Temporal lobe (tissue), 4 donors: ENCODE measurements at places on chromosomes 5 and 9. TPM values are rescaled to one million over a fixed set of nuclear protein-coding genes. Genes with fewer than 3 reads are reported as not detected.

The NSG2 gene
- total RNA-seq = 671 TPM

The FOXD4L5 gene
- total RNA-seq = not detected

The LIX1 gene
- 4.7 TPM for total RNA-seq

The HTR4 gene
- total RNA-seq = 0.49 TPM
